Activated CD4-positive, CD25-positive, alpha-beta regulatory T cell (primary cell): ENCODE measurements at places on chromosomes 3 and 15.

- DNase-seq, result no peak
Observed at GRCh38 chr15:37059086-37059485, 41.3 kb downstream of the MEIS2 start.

DNA sequence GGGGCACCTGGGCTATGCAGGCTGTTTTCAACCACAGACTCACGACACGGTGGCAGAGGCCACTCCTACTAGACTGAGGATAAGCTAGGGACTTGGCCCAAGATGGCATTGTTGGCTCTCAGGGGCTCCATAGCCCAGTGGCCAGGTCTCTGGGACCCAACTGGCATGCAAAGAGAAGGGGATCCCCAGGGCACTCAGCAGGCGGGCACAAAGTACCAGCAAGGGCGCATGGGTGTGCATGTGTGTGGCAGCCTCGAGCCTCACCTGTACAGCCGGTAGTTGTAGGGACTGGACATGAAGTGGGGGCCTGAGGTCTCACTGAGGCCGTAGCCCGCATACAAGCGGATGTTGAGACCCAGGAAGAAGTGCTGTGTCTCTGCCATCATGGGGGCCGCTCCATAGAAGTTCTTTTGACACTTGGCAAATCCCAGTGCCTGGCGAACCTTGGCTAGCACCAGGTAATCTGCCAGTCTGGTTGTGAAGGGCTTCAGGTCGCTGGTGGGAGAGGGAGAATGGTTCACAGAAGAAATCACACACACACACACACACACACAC is 30.2 kb downstream of the IDH3A start:
- no peak for DNase-seq

GRCh38 chr3:175695251-175695650 is 836.1 kb downstream of the NAALADL2 start:
- no peak for DNase-seq

- DNase-seq, result no peak
Observed at GRCh38 chr3:142975316-142975995, 12.0 kb upstream of the PAQR9 start.

GRCh38 chr3:159253860-159254259 is 452.0 kb downstream of the MFSD1 start:
- DNase-seq, result no peak

DNA sequence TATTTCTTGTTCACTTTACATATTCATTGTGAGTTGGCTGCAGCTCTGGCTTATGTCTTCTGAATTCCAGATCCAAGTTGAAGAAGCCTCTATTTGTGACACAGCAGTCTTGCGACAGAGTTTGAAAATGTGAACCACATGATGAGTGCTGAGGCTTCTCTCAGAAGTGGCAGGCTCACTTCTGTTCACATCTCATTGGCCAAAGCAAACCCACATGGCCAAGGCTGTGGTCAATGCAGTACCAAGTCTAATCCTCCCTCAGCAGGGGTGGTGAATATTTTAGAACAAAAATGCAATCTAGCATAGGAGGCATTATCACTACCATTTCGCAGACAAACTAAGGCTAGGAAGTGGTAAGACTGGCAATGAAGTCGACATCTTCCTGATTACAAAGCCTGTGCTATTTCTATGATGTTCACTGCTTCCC is 45.2 kb downstream of the CDCP1 start:
- no peak for DNase-seq

DNA sequence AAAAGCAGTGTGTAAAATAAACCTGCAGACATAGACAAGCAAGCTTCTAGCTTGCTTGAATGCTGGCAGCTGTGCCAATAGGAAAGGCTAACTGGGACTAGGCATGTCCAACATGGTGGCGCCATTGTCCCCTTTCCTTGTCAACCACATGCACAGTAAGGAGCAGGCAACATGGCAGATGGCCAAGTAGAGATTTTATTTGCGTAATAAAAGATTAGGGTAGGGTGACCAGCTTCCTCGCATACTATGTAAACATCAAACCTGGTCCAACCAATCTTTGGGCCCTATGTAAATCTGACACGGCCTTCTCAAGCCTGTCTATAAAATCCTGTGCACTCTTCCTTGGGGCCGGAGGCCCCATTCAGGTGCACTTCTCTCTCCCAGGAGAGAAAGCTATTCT is 575.4 kb upstream of the GOLIM4 start:
- DNase-seq, result no peak

DNA sequence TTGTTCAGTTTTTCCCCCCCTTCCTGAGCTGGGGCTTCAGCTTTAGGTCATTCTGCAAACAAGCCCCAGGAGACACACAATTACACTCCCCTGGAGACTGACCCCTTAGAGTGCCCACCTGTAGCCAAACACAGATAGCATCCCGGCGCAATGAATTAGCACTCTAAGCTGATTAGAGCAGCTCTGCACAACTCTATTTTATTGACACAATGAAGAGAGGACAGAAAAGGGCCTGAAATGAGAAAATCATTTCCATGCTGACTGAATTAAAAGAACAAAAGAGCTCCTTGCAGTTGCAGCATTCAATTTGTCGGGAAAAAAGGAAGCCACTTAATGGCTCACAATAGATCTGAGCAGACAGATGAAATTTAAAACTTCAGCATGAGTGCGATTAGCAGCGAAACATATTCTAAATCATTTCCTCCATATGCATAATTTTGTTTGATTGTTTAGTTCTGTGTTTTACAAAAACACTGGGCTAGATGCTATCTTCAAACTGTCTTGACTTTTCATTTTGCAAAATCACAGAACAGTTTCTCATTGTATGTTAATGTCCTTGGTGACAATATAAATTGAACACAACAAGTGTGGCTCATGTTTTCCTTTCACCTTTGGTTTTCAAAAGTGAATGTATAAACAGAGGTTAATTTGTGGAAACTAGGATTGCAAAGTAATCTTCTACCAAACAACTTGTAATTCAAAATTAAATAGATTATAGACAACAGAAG is 308.6 kb downstream of the MECOM start:
- DNase-seq, result no peak

GRCh38 chr3:89264037-89264560 is 156.7 kb downstream of the EPHA3 start:
- DNase-seq, result no peak

GRCh38 chr15:67829647-67830504 is 4.6 kb downstream of the SKOR1 start:
- DNase-seq, result no peak

- no peak for DNase-seq
Observed at GRCh38 chr15:74136814-74137536, 6.6 kb downstream of the ISLR2 start.

DNA sequence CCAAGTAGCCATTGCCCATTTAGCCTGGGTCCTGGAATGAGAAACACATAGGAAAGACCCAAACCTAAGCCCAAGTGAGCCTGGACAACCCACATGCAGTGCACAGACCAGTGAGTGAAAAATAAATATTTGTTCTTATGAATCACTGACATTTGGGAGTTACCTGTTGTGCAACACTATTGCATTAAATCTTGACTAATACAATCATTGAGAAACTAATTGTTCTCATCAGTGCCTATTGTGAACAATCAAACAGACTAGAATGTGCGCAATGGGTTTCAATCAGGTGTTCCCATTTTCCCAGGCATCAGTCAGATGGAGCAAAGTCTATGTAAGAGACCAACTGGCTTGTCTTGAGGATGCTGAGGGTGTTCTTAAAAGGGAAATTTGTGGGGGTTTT is 54.7 kb upstream of the CNOT10 start:
- DNase-seq, result no peak

GRCh38 chr3:69613286-69613685 is 126.0 kb upstream of the MITF start:
- DNase-seq, result no peak

- DNase-seq, result no peak
Observed at GRCh38 chr3:42115215-42115614, 24.1 kb downstream of the TRAK1 start.

DNA sequence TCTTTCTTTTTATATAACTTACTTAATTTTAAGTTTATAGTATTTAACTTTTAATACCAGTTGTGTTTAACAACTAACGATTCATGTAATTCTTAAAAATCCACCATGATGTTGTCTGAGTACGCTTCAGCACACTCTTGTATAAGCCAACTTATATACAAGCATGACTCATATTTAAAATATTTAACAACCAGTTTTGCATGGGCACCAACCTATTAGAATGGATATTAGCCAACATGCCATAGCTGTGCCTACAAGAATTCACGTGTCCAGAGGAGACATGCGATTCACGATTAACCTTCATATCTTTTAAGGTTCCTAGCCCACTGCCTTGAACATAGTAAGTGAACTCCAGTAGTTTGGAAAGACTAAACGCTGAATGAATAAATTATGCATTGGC is 1023.2 kb downstream of the TBL1XR1 start:
- no peak for DNase-seq

DNA sequence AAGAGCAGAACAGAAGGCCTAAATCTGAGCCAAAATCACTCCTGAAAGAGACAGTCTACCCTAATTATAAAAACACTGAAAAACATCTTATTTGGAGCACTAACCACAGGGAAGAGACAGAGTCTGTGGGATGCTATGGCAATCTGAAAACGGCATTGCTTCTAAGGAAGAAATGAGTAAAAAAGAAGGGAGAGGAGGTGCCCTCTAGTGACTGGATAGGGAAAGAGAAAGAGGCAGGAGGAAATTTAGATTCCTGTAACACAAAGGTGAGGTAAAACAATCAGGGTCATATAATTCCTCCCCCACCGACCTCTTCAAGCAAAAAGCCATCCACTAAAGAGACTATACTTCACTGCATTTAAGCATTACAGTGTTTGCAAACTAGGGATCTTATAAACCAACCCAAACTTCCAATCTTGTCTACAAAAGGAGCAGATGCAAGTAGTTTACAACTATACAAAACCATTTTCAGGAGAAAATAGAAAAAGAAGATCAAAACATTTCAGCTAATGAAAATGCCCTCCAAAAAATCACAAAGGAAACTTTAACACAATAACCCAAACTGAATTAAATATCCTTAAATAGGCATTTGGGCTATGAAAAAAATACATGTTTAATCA is 32.6 kb downstream of the HACD2 start:
- no peak for DNase-seq

GRCh38 chr15:90160781-90161727 is 40.1 kb upstream of the SEMA4B start:
- DNase-seq, result no peak

DNA sequence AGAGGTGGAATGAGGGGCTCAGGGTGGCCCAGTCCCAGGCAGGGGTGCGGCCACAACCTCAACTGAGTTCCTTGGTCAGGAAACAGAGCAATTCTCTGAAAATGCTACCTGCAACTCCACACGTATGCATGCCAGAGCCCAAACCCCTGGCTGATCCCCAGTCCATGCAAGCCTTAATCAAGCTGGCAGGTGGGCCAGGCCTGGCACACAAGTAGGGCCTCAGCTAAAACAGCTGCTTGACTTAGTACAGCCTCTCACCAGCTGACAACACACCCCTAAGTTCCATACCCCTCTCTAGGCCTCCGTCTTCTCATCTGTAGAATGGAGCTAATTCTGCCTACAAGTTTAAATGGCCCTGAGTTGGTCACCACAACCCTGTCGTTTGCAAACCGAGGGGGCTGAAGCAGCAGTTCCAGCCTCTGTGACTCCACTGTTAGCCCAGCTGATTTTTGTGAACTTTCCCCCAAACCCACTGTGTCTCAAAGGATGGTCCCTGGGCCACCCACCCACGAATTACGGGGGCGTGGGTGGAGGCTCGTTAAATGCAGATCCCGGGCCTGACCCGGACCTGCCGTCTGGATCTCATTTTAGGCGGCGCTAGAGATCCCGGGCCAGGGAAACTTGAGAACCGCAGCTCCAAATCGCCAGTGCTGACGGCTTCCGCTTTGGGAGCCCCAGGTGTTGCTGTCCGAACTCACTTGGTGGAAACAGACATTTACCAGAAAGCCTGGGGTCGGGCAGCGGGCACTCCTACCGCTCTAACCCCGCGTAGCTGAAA is 927 bp downstream of the CHDH start:
- no peak for DNase-seq

- DNase-seq, result no peak
Observed at GRCh38 chr3:122416966-122417365, 1.1 kb upstream of the WDR5B start.

DNA sequence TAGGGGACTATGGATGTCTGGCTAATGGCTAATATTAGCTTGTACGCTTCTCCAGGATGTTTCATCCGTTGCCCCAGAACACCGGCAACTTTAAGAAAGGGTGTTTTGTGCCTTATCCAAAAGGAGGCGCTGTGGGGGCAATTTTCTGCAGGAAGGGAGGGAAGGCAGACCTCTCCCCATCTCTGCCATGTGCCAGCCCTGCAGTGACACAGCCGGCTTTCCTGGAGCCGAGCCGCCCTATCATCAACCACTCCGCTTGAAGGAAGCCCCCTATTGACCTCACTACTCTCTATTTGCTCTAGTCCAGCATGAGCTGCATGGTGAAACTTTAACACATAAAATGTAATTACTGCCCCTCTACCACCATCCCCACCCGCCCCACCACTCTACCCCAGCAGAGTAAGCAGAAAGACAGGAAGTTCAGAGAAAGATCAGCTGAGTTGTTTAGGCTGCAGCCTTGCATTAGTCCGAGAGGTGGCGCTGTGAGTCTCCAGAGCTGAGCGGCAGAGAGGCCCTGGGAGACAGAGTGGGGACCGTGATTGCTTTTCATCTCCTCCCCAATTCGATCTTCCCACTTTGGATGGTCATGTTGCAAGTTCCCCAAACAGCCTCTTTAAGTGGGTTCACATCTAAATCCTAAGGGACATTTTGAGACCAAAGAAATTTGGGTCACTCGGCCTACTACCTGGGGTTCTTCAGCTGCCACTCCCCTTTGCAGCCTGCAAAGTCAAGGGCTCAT is 24.5 kb upstream of the RAD18 start:
- no peak for DNase-seq

DNA sequence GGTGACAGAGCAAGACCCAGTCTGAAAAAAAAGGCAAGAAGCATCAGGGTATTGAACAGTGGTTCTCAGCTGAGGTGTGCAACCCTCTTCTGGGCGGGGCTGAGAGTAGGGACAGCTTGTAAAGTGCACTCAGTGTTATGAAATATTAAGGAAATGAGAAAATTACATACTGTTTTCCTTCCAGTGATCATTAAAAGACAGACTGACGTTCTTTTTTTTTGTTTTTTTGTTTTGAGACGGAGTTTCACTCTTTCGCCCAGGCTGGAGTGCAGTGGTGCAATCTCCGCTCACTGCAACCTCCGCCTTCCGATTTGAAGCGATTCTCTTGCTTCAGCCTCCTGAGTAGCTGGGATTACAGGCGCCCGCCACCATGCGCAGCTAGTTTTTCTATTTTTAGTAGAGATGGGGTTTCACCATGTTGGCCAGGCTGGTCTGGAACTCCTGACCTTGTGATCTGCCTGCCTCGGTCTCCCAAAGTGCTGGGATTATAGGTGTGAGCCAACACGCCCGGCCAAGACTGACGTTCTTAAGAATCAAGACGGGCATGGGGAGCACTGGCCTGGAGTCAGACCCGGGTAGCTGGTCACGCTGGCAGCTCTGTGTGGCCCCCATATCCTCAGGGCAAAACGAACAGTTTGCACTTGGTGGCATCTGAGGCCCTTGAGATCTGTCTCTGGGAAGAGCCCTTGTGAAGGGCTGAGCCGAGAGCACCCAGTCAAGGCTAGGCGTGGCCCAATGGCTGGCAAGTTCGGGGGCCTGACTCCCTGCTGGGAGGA is 11.4 kb downstream of the MAN2A2 start:
- DNase-seq, result no peak

- no peak for DNase-seq
Observed at GRCh38 chr3:184176377-184177330, 2.0 kb downstream of the AP2M1 start.
